Esophagus mucosa (tissue), 1 donor: ENCODE measurements at places on chromosomes 3 and 15. TPM values are rescaled to one million over a fixed set of nuclear protein-coding genes. Genes with fewer than 3 reads are reported as not detected.

DNA sequence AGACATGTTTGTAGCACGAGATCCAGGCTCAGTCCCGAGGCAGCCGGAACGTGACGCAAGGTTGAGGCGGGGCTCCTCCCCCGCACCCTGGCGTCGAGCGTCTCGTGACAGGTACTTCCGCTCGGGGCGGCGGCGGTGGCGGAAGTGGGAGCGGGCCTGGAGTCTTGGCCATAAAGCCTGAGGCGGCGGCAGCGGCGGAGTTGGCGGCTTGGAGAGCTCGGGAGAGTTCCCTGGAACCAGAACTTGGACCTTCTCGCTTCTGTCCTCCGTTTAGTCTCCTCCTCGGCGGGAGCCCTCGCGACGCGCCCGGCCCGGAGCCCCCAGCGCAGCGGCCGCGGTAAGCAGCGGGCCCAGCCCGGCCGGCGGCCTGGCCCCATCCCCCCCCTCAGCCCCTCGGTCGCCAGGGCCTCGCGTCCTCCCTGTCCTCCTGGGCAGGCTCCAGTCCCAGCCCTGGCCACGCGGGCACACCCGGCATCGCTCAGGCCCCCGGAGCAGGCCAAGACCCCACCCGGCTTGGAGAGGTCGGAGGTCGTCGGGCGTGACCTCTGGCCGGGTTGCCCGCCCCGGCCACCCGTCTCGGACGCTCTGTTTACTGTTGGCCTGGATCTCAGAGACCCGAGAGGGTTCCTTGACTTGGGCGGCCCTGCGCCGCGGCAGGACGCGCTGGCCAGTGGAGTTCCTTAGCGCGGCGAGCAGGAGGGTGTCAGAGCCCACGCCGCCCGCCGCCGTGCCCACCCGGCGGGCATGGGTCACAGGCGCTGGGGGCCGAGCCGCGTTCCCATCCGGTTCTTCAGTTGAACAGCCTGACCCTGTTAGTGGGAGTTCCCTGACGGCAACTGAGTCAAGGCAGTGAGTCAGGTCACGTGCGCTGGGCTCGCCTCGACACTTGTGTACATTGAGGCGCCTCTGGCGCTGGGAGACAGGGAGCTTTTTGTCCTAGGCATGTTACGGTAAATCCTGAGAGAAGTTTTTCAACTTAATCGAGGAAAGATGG is at the start of gene RAB7A:
RAB7A (plus strand) TSS at position 161 of the 994 bp plus-strand sequence. CDS start 69,185 bp downstream, outside the sequence.
- ATAC-seq: peak; percentile 98

GRCh38 chr15:100783760-100784492 is 95.7 kb upstream of the ALDH1A3 start:
- no peak for ATAC-seq

- ATAC-seq: peak; percentile 57
Measured at GRCh38 chr3:119562307-119562961, 3.0 kb upstream of the CD80 start.

- ATAC-seq: peak; percentile 83
Measured at GRCh38 chr15:75029378-75030022, 6.1 kb downstream of the PPCDC start.

- no peak for ATAC-seq
Measured at GRCh38 chr3:55161231-55161630, 233.4 kb upstream of the LRTM1 start.

The ZNF774 gene
- 2.4 TPM for total RNA-seq

GRCh38 chr3:186901135-186901734 is 29.1 kb upstream of the ST6GAL1 start:
- peak; percentile 95 for ATAC-seq

The ZNF660 gene
- total RNA-seq: 0.16 TPM

- ATAC-seq: no peak
Measured at GRCh38 chr3:126373682-126374601, 16.7 kb upstream of the KLF15 start.

DNA sequence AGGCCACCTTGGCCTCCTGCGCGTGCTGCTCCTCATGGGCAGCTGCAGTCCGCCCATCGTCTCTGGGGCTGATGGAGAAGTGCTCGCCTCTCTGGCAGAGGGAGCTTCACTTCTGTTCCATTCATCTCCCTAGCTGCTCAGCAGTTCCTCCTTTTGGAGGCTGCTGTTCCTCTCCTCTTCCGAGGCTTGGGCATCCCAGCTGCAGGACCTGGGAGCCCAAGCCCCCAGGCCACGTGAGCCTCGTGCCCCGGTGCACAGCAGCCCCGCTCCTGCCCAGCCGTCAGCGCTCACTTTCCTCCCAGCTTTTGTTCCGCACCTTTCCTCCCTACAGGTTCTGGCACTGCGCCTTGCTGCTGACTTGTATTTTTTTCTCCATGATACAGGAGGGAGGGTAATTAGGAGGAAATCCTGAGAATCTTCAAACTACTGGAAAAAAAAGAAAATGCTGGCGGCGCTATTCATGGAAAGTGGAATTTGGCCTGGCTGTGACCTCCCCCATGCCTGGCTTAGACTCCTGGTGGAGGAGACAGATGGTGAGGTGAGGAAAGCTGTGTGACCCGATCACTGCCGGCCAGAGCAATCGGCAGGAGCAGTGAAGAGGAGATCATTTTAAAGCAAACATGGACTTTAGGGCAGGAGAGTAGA is 210.1 kb downstream of the CHST2 start:
- ATAC-seq: no peak

The STRIT1 gene
- total RNA-seq: not detected

- ATAC-seq: no peak
Measured at GRCh38 chr3:132079147-132079546, 44.3 kb upstream of the CPNE4 start.

DNA sequence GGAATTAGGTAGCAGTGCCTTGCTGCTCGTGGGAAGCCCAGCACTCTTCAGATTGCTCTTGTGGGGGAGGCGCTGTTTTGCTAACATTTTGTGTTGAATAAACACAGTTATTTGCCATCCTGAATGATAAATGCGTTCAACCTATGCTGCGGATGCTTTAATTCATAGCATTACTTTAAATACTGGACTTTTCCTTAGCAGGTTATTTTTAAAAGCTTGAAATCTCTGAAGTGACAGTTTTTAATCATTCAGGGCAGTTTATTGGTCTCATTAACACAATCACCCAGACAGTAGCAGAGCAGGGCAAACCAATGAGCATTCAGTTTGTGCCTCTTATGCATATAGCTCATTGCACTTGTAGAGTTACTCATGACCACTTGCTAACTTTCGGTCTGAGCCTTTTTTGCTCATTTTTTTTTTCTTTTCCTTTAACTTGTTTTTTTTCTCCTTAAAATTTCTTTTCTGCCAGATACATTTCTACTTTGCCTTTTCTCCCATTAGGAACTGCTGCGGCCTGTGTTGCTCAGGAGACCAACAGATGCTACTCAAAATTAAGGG is 5.2 kb downstream of the CACNA2D3 start:
- no peak for ATAC-seq

- ATAC-seq: peak; percentile 82
Measured at GRCh38 chr3:184652465-184652864, 59.4 kb downstream of the MAGEF1 start.

The RLBP1 gene
- not detected for total RNA-seq

The SELENOS gene
- total RNA-seq: 37.8 TPM

GRCh38 chr3:58900386-58900785 is 149.4 kb downstream of the CFAP20DC start:
- ATAC-seq: no peak

DNA sequence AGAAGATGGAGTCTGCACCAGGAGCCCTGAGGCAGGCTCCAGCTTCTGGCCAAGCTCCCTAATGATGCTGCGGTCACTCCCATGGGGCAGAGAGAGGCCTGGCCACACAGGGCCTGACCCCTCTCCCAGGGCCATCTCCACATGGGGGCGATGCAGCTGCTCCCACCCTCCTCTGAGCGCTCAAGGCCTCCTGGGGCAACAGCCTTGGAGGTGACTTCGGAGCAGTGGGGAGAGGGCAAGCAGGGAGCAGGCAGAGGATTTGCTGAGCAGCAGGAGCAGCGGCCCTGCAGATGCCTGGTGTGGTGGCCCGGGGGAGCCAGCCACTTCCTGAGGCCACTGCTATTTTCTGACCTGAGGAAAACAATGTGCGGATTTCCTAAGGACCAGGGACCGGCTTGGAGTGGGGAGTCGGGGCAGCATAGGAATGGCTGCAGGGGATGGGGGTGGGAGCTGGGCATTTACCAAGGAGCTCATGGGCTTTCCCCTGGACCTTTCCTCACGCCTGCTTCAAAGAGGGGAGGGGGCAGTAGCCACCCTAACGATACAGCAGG is 81.6 kb upstream of the RPL32 start:
- no peak for ATAC-seq

DNA sequence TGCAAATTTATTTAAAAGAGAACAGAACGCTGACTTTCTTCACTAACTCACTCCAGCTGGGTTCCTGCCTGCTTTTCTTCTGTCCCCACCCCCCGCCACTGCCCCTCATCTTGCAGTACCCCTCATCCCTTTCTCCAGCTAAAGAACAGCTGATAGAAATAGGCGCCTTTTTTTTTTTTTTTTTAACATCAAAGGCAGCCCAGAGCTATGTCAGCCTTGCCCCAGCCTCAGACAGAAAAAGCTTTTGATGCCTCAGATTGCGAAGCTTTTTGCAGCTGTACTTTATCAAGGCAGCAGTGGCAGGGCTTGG is 1.8 kb downstream of the CADPS start:
- ATAC-seq: no peak

- ATAC-seq: no peak
Measured at GRCh38 chr3:15750143-15750542, 47.6 kb downstream of the ANKRD28 start.

- no peak for ATAC-seq
Measured at GRCh38 chr15:76075046-76075445, 15.3 kb downstream of the TMEM266 start.

DNA sequence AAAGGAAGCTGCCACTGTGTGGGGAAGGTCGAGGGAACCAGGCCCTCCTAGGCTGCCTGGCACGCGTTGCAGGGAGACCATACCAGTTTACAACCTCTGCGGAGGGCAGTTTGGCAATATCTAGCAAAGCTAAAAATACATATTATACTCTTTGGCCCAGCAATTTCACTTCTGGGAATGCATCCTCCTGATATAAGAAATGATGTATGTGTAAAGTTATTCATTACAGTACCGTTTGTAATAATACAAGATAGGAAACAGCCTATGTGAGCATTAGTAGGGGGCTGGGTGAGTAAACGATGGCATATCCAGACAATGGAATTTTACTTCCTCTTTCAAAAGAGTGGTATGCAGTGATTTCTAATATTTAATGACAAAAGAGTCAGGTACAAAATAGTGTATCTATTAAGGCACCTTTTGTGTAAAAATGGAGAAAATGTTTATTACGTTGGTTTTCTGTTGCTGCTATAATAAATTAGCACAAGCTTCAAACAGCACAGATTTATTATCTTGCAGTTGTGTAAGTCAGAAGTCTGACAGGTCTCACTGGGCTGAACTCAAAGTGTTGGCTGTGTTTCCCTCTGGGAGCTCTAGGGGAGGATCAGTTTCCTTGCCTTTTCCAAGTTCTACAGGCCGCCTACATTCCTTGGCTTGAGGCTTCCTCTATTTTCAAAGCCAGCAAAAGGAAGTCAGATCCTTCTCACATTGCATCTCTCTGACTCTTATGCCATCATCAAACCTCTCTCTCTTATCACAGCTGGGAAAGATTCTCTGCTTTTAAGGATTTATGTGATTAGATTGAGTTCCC is 9.0 kb downstream of the APOD start:
- ATAC-seq: no peak

- ATAC-seq: no peak
Measured at GRCh38 chr3:65004795-65005295, 317.0 kb upstream of the ADAMTS9 start.

- ATAC-seq: no peak
Measured at GRCh38 chr3:46716461-46717441, 918 bp downstream of the PRSS50 start.

DNA sequence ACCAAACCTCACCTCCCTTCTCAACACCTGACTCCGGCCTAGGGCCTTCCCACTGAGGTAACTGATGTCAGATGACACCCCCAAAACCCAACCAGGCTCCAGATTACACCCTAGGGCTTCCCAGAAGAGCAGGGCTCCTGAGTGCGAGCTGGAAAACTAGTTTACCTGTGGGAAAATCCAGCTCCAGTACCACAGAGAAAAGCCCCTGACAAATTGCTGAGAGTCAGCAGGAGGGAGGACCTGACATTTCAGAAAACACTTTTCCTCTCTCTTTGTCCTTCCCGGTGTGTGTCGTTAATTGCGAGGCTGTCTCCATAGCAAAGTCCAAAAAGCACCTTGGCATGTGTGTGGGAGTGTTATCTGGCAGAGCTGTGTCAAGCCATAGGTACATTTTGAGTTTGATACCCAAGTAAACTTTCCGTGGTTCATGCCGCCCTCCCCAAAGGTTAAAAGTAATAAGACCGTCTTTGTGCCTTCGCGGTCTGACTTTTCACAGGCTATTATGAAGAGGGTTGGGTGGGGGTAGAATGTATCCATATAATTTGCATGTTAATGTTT is 79.8 kb upstream of the FNDC3B start:
- ATAC-seq: no peak

- no peak for ATAC-seq
Measured at GRCh38 chr3:99119385-99119784, 217.9 kb upstream of the DCBLD2 start.

DNA sequence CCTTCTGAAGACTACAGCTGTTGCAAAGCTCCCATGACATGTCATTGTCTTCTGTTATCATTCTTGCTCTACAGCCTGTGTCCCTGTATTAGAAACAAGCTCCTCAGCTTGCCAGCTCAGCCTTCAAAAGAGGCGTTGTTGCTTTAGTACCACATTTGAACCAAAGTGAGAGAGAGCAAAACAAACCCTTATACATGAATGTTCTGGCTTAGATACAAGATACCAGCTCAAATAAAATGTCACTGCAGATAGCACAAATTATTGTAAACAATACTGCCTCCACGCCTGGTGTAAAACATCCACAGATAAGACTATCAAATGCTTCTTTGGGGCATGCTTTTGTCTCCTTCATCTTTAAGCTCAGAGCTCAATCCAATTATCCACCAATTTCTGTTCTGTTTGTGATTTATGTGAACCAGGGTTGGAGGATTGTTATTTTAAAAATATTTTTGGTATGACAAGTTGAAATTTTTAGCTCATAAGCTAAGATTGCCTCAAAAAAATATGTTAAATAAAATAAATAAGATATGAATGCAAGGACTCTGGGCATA is 403.6 kb upstream of the CDIN1 start:
- no peak for ATAC-seq

The ZNF197 gene
- total RNA-seq: 7.0 TPM

The MESP2 gene
- total RNA-seq: 0.40 TPM

DNA sequence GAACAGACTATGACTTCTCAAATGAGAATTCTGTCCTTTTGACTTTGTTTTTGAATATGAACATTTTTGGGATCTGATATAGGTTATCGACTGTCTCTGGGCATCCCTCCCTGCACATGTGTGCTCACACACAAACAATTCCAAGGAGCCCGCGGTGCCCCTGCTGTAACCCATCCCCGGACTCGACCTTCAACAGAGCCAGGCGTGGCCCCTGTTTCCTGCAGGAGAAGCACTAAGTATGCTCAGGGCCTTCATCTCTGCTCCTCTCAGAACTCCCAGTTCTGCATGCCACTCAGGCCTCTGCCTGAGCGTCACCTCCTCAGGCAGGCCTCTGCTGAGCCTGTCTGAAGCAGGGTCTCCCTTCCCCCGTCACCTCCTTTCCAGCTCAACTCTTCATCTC is 57.6 kb downstream of the NUP210 start:
- ATAC-seq: no peak

DNA sequence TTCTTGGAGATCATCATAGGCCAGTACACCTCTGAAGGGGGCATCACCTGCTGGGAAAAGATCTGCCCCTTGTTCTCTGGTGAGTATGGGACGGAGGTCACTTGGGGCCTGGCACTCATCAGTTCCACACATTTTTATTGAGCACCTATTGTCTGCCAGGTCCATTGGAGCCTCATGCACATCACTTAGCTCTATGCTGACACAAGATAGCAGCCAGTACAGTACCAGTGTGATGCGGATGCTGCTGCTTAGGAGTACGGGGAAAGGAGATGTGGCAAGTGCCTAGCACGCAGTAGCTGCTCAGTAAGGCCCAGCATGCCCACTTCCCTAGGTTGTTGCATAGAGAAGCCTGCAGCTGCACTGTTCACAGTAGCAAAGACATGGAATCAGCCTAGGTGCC is 43.4 kb downstream of the SLC6A6 start:
- no peak for ATAC-seq
